ENCODE measurements at places on chromosomes 4 and X.

- DNase-seq, result no peak
These were observed 203.4 kb downstream of the MAML3 start for GRCh38 chr4:139950568-139950967.

- no peak for DNase-seq
These were observed 92.0 kb upstream of the STS start for GRCh38 chrX:7055386-7056137.

DNA sequence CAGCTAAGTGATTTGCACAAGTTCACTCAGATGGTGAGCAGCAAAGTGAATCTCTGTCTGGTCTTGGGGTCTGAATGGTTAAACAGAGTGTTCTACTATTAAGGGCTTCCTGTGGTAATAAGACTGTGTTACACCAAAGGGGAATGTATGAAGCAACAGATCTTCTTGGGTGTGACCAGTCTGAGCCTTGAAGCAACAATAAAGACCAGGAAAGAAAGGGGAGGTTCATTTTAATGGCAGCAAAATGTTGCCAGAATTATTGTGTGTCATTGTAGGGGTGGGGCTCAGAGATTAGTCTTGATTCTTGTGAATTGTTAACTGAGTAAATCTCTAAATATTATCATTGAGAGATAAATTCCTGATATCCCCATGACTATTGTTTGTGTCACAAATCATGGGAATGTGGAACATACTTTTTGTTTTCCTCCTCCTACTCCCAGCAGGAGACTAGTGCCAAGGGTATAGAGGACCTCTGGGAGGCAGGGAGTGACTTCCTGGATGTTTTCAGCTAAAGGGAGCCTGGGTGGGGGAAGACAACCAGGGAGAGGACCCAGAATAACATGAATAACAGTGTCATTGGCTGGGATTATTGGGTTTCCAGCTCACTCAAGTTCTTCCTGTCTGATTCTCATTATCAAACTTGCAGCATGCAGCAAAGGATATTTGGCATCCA, 141.4 kb upstream of the PAK3 start:
- DNase-seq, result no peak

DNA sequence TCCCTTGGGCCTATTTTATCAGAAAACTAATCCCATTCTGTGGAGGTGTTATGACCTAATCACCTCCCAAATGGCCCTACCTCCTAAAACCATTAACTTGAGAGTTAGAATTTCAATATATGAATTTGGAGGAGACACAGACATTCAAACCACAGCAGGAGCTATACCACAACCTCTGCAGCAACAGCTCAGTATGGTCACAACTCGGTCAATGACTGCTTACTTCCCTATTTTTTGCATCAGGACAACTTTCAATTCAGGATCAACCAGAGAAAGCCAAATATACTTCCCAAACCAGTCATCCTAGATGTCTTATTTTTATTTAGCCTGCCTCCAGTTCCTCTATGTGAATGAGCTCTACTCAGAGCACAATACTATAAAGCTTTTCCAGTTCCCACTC, 11.3 kb upstream of the SMARCA5 start:
- no peak for DNase-seq

GRCh38 chrX:9341291-9342201, 123.3 kb upstream of the TBL1X start:
- DNase-seq, result peak; percentile 49

- peak; percentile 40 for DNase-seq
These were observed 171.8 kb downstream of the HNRNPD start for GRCh38 chr4:82201805-82202641.

DNA sequence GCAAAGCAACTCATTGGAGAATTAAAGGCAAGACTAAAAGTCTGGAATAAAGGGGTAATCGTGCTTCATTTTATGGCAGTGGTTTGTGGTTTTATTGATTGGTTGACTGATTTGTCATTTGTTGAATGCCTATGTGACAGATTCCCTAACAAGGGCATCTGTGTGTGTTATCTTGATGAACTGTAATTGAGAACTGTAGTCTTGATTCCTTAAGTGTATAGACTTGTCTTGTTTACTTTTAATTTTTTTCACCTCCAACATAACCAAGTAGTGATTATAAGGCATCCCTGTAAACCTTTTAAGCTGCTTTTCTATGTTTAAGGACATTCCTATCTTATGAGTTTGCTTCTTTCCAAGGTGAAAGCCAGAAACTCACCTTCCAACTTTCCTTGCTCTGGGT, 216.0 kb upstream of the TAPT1 start:
- no peak for DNase-seq

DNA sequence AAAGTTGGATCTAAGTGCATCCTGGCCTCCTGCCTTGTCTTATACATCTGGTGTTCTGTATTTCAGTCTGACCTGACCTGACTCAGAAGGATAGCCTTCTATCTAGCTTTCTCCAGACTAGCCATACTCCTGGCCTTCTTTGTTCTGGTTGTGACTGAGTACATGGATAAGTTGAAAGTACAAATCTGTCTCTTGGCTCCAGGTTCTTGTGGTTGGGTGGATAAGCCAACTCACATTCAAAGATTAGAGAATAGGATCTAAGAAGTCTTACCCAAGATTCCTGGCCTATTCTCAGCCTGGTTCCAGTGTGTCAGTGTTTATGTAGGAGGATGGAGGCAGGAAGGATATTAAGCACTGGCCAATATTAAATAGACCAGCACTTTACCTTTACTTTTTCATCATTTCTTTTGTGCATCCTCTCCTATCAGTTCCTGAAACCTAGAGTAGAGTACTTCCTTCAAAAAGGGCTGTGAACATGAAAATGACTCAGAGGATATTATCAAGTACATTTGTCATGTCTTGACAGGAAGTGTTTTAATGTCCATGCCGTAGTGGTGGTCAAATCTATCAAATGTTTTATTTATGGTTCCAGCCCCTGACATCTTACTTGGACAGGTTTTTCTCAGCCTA, 123.5 kb downstream of the IL15 start:
- no peak for DNase-seq

GRCh38 chr4:6875431-6875831, 34.2 kb upstream of the TBC1D14 start:
- no peak for DNase-seq

DNA sequence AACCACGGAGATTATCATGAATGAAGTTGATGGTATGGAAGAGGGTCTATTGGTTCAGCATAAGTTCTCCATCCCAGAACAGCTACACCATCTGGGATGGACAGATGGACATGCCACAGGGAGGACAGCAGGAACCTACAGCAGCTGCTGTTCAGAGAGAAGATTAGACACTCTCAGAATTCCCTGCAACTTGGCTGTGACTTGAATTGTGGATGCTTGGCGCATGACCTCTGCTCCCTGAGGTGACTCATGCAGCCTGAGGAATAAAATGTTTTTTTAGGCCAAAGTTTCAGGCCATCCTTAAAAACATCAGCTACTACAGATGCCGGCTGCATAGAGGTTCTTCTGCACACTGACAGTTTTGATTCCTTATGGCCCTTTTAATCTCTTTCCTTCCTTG, 97.3 kb downstream of the RS1 start:
- DNase-seq, result no peak

DNA sequence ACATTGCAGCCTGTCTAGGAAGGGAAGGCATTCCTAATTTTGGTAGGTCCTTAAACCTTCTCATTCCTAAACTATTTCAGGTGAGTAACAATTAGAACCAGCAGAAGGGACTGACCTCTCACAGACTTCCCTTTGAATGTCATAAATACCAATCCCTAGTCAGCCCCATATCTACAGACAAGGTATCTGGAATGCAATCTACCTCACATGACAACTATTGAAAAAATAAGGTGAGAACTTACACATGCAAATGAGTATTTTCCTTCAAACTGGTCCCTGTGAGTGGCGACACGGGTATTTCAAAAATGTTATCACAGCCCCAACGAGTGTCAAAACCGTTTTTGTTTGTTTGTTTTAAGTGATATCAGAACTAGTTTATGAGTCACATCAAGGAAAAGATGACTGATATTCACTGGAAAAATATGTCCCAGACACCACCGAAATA, 102.4 kb upstream of the VCX2 start:
- DNase-seq, result no peak

- DNase-seq, result no peak
These were observed 94.7 kb upstream of the DIPK2B start for GRCh38 chrX:45295259-45295986.

- no peak for DNase-seq
These were observed 29.6 kb upstream of the ANAPC4 start for GRCh38 chr4:25347473-25347872.

DNA sequence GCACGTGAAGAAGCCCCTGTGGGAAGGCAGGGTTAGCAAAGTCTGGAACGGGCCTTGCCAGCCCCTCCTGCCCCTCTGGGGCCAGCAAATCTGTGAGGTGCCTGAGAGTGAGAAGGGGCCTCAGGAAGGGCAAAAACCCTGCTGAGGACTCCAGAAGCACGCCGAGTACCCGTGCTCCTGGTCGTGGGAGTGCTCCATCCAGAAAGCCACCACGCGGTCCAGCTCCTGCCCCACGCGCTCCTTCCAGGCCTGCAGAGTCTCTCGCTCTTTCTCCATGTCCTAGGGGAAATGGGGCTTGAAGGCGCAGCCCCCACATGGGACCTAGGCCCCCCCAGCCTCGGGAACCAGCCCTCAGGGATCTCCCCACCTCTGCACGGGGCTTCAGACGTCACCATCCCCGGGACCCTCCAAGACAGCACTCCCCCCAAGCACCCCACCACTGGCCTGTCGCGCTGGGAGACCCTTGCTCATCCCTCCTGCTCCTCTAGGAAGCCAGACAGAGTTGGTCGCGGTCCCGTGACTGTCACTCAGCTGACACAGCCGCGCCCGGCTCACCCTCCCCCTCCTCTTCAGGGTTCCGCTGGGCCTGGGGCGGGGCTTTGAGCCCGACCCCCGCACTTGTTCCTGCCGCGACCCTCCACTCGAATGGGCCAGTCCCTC, at the start of gene RENBP:
Gene RENBP (minus strand): TSS at position 504 of the 660 bp plus-strand sequence. CDS start 33 bp downstream, at position 471.
- DNase-seq, result peak; percentile 33

DNA sequence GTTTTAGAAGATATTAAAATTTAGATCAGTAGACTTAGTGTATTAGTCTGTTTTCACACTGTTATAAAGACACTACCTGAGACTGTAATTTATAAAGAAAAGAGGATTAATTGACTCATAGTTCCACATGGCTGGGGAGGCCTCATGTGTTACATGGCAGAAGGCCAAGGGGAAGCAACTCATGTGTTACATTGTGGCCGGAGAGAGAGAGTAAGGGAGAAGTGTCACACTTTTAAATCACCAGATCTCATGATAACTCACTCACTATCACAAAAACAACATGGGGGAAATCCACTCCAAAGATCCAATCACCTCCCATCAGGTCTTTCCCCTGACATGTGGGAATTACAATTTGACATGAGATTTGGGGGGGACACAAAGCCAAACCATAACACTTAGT, 1159.7 kb upstream of the PCDH7 start:
- DNase-seq, result no peak

DNA sequence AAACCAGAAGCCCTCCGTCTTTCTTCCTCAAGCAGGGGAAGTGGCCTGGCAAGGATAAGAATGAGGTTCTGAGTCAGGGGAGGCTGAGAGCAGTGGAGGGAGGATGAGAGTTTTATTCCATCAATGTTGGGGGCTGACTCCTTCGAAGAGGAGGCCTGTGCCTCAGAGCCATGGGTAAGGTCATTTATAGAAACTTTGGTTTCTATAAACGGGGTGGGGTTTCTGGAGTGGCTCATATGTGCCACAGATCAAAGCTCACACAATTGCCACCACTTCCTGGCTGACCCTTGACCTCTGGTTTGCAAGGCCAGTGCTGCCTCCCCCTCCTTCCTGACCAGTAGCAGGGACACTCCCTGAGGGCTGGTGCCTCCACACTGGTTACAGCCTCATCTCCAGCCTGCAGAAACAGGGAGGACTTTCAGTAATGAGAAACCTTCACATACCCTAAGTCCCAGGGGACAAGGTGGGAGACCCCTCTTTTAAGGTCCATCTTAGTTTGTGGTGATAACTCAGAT, 166.0 kb downstream of the PDGFRA start:
- no peak for DNase-seq

DNA sequence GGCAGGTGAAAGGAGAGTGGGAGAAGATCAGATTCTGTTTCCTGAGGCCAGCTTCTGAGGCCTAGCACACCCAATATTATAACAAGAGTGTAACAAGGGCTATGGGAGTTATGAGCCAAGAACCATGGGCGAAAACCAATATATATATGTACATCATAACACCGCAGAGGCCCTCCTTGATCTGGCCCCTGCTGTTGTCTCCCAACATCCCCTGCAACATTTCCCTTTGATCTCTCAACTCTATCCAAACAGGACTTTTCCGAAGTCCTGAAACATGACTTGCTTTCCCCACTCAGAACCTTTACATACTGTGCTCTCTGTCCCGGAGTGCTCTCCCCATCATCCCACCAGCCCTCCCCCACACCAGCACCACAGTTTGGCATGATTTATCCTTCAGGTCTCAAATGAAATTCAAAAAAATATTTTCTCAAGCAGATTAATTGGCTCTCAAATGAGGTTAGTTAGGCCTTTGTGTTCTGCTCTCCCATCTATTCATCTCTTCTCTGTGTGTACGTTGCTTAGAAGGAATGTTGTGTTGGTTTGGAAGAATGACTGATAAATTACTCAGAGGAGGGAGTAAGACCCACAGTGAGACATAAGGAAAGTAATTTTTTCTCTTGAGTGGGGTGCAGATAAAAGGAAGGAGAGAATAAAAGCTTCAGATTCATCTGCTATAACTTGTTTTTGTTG, 58.1 kb upstream of the SMIM10 start:
- DNase-seq, result no peak

- no peak for DNase-seq
These were observed 897.0 kb downstream of the ARAP2 start for GRCh38 chr4:35347276-35347675.

DNA sequence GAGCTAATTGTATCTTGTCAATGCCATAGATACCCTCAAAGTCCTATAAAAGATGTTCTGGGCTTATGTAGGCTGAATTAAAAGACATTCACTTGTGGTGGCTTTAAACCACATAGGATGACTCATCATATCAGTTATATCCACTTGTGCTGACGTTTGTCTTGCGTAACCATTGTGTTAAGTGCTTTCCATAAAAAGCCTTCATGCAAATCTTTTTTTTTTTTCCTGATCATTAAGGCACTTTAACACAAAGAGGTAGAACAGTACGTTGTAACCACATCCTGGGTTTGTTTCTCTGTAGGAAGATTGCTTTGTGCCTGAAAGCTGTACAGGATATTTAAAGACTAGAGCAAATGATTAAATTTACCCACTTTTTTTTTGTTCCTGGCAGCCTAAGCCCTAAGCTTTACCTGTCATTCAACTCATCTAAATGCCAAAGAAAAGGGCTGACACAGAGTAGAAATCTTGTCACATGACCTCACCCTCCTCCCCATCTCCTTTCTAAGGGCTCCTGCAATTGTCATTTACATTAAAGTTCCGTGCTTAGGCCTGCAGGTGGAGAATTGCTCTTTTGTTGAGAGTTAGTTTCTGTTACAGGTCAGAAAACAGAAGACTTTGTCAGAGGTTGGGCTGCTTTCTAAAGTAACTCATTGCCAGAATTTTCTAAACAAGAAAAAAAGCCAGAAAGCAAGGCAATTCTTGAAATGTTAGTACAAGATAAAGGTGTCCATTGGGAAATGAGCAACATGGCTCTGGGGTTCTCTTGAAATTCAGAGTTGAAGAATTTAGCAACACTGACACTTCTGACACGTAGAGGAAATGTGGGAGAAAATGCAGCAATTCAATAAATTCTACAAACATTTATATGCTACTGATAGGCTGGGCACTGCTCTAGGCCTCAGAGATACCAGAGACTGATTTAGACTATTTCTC, 555.6 kb downstream of the PPARGC1A start:
- DNase-seq, result peak; percentile 44
